CD4-positive, alpha-beta T cell treated with Interleukin-12 subunit alpha and Interleukin-12 subunit beta, for 1 hour (primary cell): ENCODE measurements at places on chromosomes 12 and 14.

DNA sequence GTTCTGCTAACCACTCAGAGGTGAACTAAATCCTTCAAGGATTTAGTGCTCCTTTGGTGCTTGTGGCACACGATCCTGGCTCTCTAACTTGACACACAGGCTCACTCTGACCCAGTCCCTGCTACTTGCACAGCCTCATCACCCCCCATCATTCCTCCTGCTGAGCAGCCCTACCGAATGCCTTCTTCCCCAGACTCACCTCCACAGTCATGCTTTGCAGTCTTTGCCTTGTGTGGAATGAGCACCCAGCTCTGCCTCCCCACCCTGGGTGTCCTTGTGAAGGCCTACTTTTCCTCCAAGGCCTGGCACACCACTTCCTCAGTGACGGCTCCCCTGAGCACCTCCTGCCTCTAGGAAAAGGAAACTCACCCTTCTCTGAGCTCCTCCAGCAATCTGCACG is 7.9 kb upstream of the TINF2 start:
- no peak for DNase-seq

DNA sequence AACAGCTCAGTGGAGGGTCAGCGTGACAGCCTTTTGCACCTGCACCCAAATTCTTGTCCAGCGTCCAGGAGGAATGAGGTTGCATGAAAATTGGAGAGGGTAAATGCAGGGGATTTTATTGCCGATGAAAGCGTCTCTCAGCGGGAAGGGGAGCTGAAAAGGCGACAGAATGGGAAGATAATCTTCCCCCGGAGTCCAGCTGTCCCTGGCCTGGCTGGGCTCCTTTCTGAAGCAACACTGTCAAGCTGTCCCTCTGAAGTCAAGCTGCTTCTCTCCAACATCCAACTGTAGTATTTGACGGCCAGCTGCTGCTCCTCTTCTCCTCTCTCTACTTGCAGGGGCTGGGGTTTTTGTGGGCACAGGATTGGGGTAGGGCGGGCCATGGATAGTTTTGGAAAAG is 32.7 kb downstream of the NOPCHAP1 start:
- no peak for DNase-seq

DNA sequence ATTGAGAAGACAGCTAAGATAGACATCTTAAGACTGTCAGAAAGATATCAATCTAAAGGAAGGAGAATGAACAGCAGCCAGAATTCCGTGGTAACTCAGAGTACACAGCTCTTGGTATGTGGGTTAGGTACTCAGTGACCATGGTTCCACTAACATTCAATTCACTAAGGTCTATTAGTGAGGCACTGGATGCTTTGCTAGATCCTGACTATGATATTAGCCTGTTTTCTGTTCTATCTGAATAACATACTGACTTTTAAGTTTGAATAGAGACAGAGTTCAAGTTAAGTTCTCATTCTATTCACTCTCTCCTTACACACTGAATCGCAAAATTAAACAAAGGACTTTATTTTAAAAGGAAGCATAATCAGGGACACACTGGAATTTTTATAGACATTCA is 106.4 kb downstream of the PRKD1 start:
- no peak for DNase-seq

- no peak for DNase-seq
These were observed 64.4 kb downstream of the PPP1R36 start for GRCh38 chr14:64614166-64614565.

- DNase-seq, result no peak
These were observed 7.8 kb downstream of the CRACR2A start for GRCh38 chr12:3745152-3745551.

GRCh38 chr14:21083565-21084325 is 13.6 kb downstream of the ARHGEF40 start:
- DNase-seq, result no peak

DNA sequence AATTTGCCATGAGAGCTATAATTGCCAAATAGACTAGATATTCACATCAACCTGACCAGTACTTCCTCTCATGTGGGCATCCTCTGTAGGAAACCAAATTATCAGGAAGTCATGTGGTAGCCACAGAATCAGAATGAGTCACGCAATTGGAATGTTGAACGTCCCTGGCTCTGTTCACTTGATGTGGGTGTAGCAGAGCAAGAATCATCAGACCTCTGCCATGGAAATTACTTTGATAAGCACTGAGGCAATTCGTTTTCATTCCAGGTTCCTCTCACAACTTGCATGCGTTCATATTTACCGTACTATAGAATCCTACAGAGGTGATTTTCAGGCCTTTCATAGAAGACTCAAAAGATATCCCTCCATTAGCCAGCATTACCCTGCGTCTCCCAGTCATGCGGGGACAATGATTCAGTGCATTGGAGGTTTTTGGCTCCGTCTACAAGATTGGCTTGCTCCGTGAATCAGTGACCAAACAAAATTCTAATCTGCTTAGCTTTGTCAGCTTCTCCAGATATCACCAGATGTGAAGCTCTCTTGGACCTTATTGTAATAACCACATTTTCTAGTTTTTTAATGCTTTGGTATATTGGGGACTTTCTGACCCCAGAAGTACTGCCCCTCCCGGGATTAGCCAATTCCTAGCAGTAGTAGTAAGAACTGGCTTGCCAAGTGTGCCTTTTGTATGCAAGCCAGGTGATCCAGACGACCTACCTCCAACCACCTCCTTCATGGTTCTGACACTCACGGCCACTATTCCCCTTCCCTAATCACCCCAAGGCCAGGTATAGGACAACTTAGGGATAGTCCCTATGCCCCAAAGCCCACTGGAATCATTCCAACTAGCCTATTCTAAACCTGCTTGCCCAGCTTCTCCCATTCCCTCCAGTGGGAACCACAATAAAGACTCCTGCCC is 133.4 kb downstream of the KICS2 start:
- DNase-seq, result peak; percentile 7

GRCh38 chr14:61609884-61610283 is 85.4 kb upstream of the HIF1A start:
- no peak for DNase-seq
